ENCODE measurements at places on chromosomes 12 and 14.

DNA sequence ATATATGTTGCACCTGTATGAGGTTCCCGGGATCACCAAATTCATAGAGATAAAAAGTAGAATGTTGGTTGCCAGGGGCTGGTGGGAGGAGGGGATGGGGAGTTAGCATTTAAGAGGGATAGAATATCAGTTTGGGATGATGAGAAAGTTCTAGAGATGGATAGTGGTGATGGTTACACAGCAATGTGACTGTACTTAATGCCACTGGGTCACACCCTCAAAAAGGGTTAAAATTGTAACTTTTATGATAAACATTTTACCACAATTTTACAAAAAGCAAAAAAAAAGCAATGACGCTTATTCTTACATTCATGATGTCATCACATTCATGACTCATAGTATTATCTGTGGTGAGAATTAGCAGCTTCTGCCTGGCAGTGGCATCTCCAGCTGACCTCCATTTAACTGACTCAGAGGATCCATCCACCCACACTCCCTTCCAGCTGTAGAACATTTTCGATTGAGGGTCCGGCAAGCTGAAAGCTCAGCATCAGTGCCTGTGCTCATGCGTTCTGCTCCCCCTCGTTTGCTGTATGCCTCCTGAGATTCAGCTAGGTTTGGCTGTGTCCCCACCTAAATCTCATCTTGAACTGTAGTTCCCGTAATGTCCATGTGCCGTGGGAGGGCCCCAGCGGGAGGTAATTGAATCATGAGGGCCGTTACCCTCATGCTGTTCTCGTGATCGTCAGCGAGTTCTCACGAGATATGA is 64.8 kb upstream of the TMEM260 start:
- no peak for DNase-seq

DNA sequence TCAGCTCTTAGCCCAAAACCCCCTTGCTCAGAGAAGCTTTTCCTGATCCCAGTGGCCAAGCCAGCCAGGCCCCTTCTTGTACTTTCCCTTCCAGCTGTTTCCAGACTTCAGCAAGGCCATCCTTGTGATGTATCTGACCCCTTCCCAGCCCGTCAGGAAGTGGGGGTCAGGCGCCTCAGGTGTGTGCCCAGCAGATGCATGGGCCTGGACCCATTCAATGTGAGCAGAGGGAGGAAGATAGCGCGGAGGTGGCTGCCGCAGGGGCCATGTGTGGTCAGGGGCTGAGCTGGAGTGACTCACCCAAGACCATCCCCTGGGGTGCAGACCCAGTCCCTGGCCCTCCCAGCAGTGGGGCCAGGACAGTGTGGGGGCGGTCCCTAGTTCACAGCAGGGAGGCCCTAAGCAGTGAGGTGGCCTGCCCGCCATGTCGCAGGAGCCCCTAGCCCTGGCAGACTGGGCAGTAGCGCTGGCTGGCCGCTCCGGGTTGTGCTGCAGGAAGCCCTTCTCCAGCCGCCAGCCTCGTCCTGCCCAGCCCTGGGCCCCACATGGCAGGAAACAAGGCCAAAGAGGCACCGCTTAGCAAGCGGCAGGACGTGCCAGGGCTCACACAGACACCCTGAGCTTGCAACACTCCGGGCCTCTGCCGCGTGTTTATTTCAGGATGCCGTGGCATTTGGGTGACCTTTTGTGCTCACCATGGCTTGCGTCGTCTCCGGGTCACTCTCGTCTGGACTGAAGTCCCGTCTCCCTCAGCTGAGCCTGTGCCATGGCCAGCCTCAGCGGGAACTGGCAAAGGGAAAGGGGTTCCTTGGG is 12.0 kb downstream of the ADSS1 start:
- DNase-seq = no peak

GRCh38 chr12:71671816-71672215 is 7.7 kb downstream of the THAP2 start:
- DNase-seq = no peak

GRCh38 chr14:21092273-21093011 is 6.0 kb downstream of the ZNF219 start:
- DNase-seq = peak; percentile 92

DNA sequence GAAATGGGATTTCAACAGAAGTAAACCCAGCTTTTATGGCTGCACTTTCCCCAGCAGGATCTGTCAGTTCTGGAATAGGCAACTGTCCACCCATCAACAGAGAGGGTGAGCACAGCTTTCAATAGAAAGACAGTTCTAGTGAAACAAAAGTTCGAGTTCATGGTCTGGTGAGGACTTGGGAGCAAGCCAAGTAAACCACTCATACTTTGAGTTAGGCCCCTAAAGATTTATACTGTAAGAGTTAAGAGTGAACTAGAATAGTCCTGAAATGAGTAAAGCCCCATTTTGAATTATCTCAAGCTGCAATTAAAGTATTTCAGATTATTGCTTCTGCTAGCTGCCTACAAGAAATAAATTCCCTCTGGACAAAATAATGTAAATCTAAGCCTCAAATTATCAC is 82.6 kb downstream of the METTL25 start:
- no peak for DNase-seq

Measured in activated CD4-positive, alpha-beta T cell treated with anti-CD3 and anti-CD28 coated beads, Interleukin-2, Interleukin-4, amounts not matched to agents 100 ng/mL and 50 ng/mL, durations not matched to agents 16 hours and 8 hours (primary cell).